ENCODE measurements at places on chromosomes 2 and 18.

- no peak for DNase-seq
Observed at GRCh38 chr2:226693521-226693920, 106.1 kb downstream of the IRS1 start.

DNA sequence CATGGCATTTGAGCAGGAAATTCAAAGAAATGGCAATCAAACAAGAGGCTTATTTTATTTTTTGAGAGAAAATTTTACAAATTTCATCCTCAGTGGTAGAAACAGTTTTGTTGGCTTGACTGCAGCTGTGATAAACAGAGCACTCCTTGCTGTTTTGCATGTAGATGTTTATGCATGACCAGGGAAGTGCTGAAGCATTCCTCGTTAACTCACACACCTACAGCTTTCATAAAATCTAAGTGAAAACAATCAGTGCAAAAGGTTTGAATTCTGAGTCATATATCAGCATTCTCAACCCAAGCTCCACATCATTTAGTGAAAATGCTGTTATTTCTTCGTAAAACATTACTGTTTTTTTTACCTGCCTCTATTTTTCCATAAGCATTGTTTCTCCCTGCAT lies 146.6 kb upstream of the CCDC68 start:
- DNase-seq, result no peak

- DNase-seq, result peak; percentile 49
Observed at GRCh38 chr18:44835703-44836102, 155.0 kb downstream of the SETBP1 start.

DNA sequence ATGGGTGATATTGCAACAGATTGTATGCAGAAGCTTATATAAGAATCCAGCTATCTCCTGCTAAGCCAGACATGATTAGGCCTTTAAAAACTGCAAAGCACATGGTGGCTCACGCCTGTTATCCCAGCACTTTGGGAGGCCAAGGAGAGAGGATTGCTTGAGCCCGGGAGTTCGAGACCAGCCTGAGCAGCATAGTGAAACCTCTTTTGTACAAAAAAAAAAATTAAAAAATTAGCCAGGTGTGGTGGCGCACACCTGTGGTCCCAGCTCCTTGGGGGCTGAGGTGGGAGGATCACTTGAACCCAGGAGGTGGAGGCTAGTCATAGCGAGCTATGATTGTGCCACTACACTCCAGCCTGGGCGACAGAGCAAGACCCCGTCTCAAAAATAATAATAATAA lies 204.6 kb downstream of the TNS1 start:
- no peak for DNase-seq

DNA sequence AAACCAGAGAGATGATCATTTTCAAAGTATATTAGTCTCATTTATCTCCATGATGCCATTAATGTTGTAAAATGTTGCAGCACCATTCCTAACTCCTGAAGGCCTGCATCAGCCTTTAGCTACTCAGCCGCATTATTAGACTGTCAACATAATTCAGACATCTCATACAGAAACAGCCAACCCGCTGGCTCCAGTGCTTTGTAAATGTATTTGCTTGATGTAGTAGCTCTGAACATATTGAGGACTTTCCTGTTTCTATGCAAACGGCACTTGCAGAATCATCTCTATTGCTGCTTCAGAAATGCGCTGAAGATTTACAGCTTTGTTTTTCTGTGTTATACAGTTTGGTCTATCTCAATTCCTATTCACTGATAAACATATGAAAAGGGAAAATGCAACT lies 372.2 kb downstream of the DSEL start:
- no peak for DNase-seq

DNA sequence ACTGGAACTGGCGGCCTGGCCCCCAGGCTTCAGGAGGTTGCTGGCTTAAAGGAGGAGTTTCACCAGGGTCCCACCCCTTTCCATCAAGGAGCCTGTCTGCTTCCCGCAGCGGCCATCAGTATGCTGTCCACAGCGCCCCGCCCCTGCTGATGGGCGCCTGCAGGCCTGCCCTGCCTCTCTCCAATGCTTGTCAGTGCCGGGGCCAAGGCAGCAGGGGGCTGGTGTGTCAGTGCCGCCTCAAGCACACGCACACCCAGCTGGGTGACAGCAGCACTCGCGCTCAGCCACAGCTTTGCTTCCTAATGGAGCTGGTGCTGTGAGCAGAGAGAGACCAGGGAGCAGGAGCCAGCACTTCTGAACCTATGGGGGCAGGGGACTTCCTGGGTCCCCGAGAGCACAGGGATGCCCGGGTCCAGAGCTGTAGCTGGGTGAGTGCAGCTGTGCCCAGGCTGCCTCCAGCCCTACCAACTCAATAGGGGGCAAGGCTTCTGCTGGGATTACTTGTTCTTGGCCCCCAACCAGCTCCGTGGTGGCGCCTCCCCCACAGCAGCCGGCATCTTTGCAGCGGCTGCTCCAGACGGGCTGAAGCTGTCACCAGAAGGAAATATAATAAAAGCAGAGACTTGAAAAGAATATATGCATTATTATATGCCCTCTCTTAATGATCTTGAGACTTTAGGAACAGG lies 377.2 kb upstream of the LRATD1 start:
- DNase-seq, result peak; percentile 15

DNA sequence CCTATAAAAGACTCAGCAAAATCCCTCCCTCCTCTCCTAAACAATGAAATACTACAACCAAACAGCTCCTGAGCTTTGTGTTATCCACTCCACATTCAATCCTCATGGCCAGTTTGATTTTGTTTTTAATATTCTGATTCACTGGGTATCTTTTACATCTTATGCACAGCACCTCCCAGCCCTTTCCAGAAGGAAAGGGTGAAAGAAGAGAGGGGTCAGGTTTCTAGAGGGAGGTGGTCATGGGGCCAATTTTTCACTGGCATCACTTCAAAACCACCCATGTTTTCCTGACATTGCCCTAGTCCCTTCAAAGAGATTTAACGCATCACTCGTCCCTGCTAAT lies 315.6 kb downstream of the LPIN1 start:
- no peak for DNase-seq

- DNase-seq, result no peak
Observed at GRCh38 chr18:35371412-35372195, 5.5 kb downstream of the ZNF396 start.

GRCh38 chr2:8125741-8126711 lies 555.8 kb upstream of the ID2 start:
- no peak for DNase-seq

DNA sequence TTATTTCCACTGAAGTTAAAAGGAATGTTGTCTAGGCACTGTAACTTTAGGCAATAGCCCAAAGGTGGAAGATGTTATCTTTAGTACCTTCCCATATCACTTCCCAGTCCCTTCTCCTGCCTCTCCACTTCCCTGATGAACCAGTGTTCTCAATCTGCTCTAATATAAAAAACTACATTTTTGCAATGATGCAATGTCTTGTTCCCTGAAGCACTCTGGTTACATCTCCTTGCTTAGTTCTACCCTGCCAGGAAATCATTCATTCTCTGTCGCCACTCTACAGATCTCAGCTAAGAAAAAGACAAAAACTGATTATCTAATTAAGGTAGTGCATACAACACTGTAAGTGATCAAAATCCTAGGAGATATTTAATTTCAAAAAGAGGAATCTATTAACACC lies 71.3 kb downstream of the BAZ2B start:
- DNase-seq, result no peak

DNA sequence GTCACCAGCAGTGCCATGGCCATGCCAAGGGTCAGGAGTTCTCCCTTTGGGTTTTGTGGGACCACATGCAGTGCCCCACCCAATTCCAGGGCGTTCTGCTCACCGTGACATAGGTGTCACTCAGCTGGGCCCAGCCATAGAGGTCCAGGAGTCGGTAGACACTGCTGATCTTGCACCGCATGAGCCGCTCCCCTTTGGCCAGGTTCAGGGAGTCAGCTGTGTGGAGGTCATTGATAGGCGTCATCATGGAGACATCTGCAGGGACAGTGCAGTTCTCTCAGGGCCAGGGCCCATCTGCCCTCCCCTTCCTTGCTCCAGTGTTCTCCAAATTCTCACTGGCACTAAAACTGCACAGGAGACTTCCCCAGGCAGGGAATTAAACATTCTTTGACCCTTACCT lies 71.9 kb downstream of the ADD2 start:
- DNase-seq, result no peak

GRCh38 chr2:8965216-8965969 lies 38.1 kb downstream of the MBOAT2 start:
- DNase-seq, result no peak

DNA sequence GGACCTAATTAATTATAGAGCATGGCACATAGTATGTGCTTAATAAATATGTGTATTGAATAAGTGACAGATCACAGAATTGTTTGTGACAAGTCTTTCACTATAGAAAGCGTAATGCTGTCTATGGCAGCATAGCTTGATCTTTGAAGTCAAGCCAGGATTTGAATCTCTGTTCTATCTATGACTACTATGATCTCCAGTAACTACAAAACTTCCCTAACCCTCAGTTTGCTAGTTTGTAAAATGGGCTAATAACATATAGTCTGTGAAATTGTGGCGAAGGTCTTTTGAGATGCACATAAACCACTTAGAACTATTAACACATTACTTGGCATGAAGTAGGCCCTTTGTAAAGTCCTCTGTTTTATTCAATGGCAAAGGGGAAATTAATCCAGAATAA lies 4.0 kb upstream of the FHL2 start:
- no peak for DNase-seq

GRCh38 chr2:64313398-64313723 lies 140.6 kb upstream of the LGALSL start:
- DNase-seq, result no peak

- DNase-seq, result no peak
Observed at GRCh38 chr18:78818495-78818894, 161.1 kb upstream of the SALL3 start.

GRCh38 chr2:85838181-85838580 lies 50.6 kb downstream of the ST3GAL5 start:
- DNase-seq, result no peak

DNA sequence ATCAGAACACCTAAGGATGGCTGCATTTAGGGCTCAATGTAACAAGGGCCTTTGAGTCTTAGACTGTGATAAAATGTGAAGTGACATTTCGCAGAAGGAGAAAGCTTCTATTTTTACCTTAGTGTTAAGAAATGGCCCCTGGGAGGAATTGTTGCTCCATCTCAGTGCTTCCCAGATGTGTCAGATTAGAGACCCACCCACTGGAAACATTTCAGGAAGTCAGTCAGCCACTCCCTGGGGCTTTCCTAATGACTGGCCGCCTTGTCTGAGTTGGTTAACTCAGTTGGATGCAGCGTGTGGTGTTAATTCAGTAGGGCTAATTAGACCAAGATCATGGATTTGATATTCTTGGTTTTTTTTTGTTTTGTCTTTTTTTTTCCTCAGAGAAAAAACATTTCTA lies 355.9 kb downstream of the PIK3C3 start:
- DNase-seq, result no peak

DNA sequence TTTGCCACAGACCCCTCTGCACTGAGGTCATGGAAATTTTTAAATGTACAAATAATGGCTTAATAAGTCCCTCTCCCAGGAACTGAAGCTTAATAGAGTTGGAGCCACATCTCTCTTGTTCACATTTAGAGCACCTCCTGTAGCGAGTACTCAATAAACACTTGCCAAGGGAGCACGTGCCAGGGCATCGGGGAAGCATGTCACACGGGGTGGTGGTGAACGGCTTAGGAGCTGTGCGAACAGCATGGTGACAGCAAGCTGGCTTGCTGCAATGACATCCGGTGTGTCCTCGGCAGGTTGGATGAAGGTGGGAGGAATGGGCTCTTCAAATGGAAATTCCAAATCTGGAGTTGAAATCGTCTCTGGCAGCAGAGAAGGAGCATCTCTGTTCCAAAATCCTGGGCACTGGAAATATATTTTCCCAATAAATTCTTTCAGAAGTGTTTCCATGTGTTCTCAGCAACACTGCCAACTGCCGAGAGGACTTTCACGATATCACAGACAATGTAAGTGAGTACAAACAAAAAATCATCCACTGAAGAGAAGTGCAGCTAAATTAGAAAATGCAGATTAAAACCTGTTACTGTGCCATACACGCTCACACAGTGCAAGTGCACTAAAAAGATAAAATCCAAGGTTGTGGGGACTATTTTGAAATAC lies 74.1 kb downstream of the GALR1 start:
- no peak for DNase-seq

DNA sequence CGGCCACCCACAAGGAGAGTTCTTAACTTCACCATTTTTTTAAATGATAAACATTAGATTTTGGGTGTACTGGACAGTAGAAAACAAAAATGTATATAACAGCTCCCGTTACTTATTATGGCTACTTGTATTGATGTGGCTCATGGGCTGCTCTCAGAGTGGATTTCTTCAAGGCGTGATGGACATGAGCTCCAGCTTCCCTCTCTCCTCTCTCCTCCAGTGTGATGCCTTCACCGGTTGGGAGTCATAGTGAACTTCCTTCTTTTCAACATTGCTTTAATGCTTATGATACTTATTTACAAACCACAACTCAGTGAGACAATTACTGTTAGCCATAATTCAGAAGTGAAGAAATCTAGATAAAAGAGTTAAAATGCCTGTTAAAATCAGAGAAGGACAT lies 515.2 kb downstream of the RNF144A start:
- DNase-seq, result no peak

DNA sequence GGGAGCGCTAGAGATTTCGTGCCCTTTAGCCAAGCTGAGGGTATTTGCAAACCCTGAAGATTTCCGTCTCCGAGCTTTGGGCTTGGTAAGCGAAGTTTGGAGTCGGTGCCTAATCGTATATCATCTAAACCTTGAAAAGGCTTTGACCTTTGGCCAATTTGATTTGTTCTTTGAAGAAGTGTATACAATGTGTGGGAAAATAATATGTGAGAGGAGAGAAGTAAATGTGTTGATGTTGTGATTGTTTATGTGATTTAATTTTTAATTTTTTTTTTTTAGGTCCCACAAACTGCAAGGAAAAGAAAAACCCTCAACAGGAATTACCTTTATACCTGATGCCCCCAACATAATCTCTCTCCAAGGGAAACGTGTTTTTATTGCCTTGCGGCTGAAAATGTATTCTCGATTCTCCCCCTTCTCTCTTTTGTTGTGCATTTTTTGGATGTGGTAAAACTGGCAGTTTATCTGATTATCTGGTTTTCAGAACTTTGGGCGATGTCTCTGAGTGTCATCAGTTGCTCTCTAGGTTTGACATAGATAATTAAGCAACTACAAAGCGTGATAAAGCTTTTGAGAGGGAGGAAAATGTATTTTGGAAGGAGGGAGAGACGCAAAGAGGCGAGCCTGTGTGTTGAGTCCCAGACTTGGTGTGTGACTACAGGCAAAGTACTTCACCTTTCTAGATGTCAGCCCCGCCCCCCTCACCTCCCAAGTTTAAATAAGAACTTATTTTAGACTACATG lies 912 bp upstream of the FBXO11 start:
- no peak for DNase-seq

GRCh38 chr18:44736664-44737380 lies 56.1 kb downstream of the SETBP1 start:
- DNase-seq, result no peak

DNA sequence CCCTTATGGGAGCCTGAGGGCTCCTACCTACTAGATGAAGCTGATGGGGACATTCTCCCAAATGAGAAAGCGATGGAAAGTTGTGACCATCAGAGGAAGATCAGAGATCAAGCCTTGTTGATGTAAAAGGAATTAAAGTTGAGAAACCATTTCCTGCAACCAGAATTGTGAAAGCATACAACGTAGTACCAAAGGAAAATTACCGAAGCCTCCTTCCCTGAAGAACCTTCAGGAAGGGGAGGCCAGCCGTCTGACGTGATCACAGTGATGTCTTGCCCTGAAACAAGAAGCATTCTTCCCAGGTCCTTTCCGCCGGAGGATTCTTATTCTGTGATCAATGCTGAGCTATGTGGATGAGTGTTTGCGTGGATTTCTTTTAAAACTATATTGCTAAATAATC lies 211.6 kb upstream of the TNP1 start:
- no peak for DNase-seq
